ENCODE measurements at places on chromosomes 4 and X. TPM values are rescaled to one million over a fixed set of nuclear protein-coding genes. Genes with fewer than 3 reads are reported as not detected.

- no peak for DNase-seq
Observed at GRCh38 chr4:1812720-1813119, 19.6 kb downstream of the FGFR3 start.

DNA sequence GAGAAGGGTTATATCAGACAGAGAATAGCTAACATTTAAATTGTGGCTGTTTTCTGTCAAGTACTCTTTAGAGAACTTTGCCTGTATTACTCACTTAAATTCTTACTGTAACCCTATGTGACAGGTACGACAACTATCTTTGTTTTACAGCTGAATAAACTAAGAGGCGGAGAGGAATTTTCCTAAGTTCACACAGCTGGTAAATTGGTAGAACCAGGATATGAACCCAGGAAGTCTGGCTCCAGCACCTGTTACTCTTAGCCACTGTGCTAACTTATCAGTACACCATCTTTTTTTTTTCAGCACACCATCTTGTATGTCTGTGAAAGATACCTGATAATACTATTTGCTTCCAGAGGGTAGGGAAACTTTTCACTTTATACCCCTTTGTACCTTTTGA lies 2.0 kb upstream of the SYP start:
- DNase-seq = no peak

The GSX2 gene
- not detected for polyA plus RNA-seq

GRCh38 chrX:151713849-151714248 lies 2.0 kb upstream of the FATE1 start:
- no peak for DNase-seq

DNA sequence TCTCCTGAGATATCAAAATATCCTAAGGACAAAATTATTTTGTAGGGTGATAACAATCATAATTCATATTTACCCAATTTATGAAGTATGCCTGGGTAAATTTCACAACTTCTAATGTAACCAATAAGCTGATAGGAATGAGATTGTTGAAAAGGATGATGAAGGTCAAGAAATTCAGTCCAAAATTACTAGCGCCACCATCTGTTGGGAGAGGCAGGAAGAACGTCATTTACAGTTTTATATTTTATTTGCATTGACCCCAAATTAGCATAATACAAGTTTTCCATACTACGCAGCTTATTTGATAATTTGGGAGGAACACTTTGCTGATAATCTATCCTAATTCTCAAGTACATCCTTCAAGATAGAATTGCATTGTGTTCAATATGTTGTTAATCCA lies 78.7 kb downstream of the ATP8A1 start:
- DNase-seq = no peak

DNA sequence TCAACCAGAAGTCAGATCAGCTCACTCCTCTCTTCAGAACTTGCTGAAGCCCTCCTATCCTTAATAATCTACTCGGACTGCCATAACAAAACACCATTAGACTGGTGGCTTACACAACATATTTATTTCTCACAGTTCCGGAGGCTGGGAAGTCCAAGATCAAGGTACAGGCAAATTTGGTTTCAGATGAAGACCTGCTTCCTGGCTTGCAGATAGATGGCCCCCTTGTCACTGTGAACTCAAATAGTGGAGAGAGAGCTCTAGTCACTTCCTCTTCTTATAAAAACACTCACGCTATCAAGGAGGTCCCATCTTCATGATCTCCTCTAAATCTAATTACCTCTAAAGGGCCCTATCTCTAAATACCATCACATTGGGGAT lies 125.1 kb downstream of the CAMK2D start:
- peak; percentile 2 for DNase-seq

DNA sequence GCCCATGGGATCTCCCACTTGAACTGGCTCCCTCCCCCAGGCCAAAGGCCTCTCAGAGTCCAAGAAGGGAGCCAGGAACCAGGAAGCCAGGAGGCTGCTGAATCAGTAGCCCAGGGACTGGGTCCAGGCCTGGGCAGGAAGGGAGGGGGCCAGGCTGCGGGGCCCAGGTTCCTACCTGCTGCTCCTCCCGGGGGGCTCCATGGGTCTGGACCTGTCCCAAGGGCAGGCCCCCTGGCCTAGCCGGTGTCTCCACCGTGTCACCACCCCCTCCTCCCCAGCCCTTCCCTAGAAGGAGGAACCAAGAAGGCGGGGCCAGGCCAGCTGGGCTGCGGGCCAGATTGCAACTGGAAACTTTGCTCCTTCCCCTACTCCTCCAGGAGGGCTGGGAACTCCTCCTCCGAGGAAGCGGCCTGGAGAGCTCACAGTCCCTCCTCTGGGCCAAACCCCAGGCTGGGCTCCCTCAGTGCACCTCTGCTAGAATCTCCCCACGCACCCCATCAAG lies at the start of gene IQSEC2:
IQSEC2 (minus strand) TSS at position 264 of the 502 bp plus-strand sequence.
- DNase-seq = peak; percentile 21

Data from CD14-positive monocyte (primary cell).